Tibial artery (tissue), 4 donors: ENCODE measurements at places on chromosomes 4 and X.

- DNase-seq: no peak
These were observed 148.1 kb upstream of the SH3RF1 start for GRCh38 chr4:169418846-169419245.

GRCh38 chr4:107666134-107666533, 53.9 kb downstream of the PAPSS1 start:
- DNase-seq: no peak

GRCh38 chr4:101864660-101865059, 74.1 kb downstream of the BANK1 start:
- no peak for DNase-seq

GRCh38 chrX:18755651-18756050, 48.2 kb downstream of the PPEF1 start:
- DNase-seq: no peak

DNA sequence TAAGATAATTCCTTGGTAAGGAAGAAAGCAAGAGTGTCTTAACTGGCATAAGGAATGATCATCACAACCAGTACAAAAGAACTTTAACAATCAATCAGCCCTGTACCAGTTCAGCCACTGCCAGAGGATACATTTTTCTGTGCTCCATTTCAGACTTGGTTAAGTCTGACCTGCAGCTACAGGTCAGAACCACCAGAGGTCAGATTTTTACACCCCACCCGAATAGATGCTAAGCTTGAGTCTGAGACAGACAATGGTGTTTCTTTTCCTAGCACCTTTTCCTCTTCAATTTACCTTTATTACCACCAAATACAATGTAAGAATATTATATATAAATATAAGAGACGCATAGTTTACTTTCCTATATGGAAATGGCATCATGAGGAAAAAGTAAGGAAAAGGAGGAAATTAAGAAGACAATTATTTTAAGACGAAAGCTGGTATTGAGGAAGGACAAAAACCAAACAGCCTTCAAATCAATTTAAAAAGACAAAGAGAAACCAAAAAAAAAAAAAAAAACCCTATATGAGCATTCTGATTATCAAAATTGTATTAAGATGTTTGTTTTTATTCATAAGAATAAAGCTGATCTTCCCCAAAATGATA, 215.3 kb upstream of the TTC29 start:
- DNase-seq: no peak

DNA sequence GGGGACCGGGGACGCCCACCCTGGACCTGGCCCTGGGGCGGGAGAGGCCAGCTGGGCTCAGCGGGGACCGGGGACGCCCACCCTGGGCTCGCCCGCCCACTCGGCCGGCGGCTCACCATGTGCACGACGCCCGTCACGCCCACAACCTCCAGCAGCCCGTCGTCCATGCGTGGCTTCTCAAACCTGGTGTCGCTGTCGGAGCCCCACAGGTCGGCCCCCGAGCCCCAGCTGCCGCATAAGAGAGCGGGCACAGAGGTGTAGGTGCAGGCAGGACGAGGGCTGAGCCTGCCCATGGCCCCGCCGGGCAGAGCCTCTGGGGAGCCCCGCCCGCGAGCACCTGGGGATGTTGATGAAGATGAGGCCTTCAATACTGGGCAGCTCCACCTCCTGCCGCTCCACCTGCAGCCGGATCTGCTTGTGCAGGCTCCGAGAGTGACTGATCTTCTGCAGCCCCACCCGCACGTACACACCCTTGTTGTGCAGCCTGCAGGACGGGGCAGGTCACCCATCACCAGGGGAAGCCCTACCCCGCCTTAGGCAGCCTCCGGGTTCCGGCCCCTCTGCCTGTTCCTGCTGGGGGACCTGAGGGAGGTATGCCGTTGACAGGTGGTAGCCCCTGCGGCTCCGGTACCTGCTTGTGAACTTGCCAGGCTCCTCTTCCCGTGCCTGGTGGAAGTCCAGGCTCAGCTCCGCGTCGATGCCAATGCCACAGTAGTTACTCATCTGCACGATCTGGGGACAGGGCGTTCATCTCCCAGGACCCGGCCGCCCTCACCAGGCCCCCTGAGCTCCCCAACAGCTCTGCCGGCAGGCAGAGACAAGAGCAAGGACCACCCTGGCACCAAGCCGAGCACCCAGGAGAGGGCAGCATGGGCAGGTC, 11.8 kb downstream of the DGKQ start:
- peak; percentile 62 for DNase-seq

GRCh38 chrX:22536746-22537304, 264.1 kb downstream of the CBLL2 start:
- DNase-seq: no peak

DNA sequence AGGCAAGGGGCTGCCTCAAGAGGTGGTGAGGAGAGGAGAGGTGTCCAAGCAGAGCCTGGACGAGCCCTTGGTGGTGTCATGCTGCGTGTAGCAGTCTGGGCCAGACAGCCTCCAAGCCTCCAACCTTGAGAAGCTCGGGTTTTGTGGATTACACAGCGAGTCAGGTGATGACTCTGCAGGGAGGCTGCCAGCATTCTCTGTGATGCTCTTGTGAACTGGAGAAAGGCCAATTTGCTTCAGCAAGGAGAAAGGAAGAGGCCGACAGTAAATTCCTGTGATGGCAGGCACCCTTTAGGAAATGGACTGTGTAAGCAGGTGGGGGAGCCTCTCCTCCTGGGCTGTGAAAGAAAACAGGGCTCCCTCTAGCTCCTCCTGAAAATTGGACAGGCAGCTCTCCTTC, 36.0 kb upstream of the CD99L2 start:
- no peak for DNase-seq

GRCh38 chrX:131213400-131213799, 75.7 kb downstream of the IGSF1 start:
- DNase-seq: no peak

DNA sequence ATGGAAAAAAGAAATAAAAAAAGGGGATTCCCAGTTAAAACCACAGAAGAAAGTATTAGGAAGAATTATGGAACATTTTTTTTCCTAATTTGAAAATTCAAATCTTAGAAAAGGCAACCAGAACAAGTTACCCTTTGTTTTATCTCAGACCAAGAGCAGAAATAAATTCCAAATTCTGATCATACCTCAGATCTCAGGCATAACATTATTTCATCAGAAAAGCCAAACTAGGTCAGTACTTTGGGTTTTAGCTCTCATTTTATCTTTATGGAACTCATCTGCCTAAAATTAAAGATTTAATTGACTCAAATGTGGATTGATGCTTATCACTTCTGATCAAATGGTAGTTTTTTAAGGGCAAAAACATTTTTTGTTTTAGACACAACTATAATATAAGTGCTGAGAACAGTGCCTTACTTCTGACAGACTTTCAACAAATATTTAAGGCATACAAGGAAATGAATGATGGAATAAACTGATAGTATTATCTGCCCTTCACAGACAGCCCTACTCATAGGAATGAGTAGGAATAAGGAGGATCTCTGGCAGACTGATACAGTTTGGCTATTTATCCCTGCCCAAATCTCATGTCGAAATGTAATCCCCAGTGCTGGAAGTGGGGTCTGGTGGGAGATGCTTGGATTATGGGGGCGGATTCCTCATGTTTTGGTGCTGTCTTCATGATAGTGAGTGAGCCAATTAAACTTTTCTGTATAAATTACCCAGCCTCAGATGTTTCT, 245.3 kb upstream of the PITX2 start:
- no peak for DNase-seq

- peak; percentile 24 for DNase-seq
These were observed 24.6 kb downstream of the VSIG4 start for GRCh38 chrX:66015152-66015831.

GRCh38 chr4:184824081-184824775, 1.5 kb downstream of the ACSL1 start:
- no peak for DNase-seq

DNA sequence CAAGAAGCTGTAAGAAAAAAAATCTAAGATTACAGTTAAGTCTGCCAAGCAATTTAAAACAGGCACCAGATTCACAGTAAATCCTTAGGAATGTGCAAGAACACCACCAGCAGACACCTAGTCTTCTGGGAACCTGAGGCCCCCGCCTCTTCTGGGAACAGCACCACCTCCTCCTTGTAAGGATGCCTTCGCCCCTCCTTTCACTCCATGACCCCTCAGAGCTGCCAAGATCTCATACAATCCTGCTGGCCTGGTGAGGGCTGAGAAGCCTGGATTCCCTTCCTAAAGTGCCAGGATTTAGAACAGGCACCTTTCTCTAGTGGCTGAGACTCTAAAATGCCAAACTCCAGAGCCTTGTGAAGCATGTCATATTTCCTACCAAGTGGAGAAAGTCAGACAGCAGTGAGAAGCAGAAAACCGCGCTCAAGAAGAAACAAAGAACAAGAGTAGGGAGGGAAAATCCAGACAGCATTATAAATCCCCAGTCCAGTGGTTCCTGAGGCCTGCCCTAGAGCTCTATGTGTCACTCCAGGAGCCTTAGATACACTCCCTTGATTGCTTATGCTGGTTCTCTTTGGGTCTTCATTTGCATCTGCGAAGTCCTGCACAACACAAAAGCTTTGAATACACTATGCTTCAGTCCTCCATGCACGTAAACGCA, 166.4 kb downstream of the TSPAN5 start:
- DNase-seq: no peak

- DNase-seq: no peak
These were observed 5.2 kb upstream of the SMIM10L2A start for GRCh38 chrX:135416546-135416945.

- DNase-seq: no peak
These were observed 39.6 kb upstream of the NKX1-1 start for GRCh38 chr4:1445716-1446445.

DNA sequence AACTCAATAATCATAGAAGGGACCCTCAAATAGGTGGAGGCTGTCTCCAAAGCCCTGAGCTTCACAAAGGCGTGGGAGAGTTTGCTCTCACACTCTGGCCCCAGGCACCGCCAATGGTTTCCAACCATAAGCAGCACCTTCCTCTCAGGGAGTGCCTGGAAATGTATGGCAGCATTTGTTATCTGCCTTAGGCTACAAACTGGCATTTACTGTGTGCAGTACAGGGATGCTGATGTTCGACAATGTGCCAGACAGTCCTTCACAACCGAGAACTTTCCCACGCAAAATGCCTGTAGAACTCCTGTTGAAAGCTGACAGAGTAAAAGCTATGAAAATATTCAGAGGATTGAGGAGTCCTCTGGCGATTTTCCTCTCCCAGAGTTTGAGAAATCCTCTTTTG, 55.7 kb upstream of the CDKN2AIP start:
- DNase-seq: peak; percentile 3

DNA sequence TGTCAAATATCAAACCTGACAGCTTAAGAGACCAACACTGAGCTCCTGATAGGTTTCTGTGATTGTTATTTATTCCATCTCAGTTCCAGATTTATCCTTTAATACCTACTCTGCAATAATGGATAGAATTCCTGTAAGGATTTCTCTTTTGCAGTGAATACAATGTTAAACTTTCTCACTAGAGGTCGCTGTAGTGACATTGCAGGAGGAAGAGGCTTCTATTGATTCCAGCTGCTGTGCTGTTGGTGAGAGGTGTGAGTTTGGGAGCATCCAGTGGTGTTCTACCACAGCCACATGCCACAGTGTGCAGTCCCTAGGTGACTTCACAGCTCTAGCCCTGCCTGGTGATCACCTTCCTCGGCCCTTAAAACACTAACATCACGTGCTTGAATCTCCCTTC, 34.6 kb upstream of the DCAF8L2 start:
- no peak for DNase-seq

- no peak for DNase-seq
These were observed 905.2 kb downstream of the TRAM1L1 start for GRCh38 chr4:116180157-116180601.

DNA sequence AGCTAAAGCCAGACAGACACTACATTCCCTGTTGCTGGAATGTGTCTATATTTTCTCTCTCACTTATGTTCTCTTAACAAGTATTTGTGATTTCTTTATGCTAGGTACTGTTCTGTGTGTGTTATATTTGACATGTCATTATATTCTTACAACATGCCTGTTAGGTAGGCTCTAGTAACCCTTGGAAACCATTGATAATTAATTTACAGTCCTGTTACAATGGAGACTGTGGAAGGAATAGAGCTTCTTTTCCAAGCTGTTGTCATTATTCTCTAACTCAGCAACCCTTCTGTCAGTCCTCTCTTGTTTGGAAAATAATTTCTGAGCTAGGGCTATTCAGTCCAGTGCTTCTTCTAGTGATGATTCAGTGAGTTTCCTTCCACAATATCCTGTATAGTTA, 419.1 kb upstream of the BOD1L1 start:
- no peak for DNase-seq

- peak; percentile 20 for DNase-seq
These were observed 302 bp downstream of the NHS start for GRCh38 chrX:17375367-17375636.

GRCh38 chr4:173821876-173822275, 291.8 kb upstream of the HAND2 start:
- DNase-seq: no peak

GRCh38 chr4:79651456-79651855, 243.4 kb upstream of the GK2 start:
- DNase-seq: no peak

DNA sequence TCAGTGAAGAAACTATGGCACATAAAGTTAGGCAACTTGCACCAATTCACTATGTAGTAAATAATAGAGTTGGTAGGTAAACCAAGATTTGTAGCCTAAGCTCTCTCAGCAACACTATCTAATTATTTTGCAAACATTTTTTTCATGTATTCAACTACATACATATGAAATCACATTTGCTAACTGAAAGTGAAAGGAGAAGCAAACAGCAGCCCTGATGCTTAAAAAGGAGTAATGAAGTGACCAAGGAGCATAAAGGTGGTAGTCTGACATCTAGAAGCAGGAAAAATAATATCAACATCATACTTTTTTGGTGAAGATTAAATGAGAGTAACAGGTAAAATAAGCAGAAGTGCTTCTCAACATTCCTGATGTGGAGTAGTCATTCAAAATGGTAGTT, 603.7 kb downstream of the GRXCR1 start:
- no peak for DNase-seq

GRCh38 chrX:138082896-138083295, 517.0 kb downstream of the ZIC3 start:
- no peak for DNase-seq

DNA sequence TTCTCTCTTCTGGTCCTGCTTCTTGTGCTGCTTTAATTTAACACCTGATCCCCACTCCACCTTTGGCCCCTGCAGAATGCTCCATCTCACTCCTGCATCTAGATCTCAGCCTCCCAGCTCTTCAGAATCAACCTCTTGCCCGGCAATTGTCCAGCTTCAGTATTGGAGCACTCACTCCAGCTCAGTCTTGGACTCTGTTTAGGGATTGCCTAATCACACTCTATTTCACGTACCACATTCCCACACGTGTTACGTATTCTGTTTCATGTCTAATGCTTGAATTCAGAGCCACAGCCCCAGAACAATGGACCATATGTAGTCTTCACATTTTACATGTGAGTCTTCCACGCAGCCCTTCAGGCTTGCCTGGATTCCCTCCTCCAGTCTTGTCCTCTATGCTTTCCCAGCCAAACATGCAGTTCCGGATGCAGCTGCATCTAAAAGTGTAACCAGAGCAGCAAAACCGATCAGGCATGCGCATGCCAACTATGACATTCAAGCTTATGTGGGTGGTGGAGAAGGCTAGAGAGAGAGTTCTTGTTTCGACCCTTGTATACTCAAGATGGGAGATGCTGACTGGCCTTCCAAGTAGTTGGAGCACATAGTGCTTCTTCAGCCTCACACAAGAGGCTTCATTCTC, 105.2 kb upstream of the FAM9A start:
- no peak for DNase-seq
